Heart right ventricle (tissue), 16 donors: ENCODE measurements at places on chromosomes 12 and 14. TPM values are rescaled to one million over a fixed set of nuclear protein-coding genes. Genes with fewer than 3 reads are reported as not detected.

DNA sequence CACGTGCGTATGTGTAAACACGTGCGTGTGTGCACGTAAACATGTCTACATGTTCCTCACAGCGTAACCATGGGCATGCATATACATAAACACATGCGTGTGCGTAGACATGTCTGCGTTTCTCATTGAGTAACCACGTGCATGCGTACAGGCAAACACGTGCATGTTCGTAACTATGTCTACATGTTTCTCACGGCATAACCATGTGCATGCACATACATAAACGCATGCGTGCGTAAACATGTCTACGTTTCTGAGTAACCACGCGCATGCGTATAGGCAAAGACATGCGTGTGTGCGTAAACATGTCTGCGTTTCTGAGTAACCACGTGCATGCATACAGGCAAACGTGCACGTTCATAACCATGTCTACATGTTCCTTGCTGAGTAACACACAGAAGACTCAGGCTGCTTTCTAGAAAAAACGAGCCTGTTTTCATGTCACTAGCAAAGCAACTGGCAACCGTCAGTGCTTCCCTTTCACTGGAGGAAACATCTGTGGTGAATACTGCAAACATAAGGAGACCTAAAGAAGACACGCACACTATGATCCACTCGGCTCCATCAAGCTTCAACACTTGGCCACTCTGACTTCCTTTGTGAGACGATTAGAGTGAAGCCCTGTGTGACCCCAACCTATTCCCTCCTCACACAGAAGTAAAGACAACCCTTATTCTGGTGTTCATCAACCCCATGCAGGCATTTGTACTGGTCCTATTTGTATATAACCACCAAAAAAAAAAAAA lies 28.8 kb downstream of the POLE start:
- H3K27ac ChIP-seq = no peak overlapping the region
- H3K4me3 ChIP-seq = no peak overlapping the region
- peaks cover 98% of the 10 kb centered on the region for H3K36me3 ChIP-seq

The SOAT2 gene
- total RNA-seq = not detected

DNA sequence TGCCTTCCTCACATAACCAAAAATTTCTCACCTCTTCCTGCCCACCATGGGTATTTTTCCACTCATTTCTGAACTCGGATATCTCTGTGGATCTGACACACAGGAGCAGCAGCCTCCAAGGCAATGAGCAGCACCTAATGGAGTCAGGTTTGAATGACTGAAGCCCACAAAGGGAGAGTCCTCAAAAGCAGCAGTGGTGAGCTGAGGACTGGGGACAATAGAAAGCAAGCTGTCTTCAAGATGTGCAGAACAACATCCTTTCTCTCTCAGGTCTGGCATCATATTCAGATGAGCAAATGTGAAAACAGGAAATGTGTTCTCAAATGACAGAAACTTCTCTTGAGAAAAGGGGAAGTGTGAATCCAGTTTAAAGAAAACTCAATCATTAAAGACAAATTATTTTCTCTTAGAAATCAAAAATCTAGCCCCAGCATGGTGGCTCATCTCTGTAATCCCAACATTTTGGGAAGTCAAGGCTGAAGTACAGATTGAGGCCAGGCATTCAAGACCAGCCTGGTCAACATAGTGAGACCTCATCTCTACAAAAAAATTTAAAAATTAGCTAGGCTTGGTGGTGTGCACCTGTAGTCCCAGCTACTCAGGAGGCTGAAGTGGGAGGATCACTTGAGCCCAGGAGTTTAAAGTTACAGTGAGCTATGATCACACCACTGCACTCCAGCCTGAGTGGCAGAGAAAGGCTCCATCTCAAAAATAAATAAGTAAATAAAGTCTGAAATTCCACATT lies 54.2 kb downstream of the C12orf42 start:
- H3K4me1 ChIP-seq = no peaks in the 10 kb centered on the region
- no peak overlapping the region for H3K27ac ChIP-seq
- no peak overlapping the region for H3K4me3 ChIP-seq
- no peaks in the 10 kb centered on the region for H3K36me3 ChIP-seq
- H3K27me3 ChIP-seq = no peaks in the 10 kb centered on the region
- no peak for DNase-seq

DNA sequence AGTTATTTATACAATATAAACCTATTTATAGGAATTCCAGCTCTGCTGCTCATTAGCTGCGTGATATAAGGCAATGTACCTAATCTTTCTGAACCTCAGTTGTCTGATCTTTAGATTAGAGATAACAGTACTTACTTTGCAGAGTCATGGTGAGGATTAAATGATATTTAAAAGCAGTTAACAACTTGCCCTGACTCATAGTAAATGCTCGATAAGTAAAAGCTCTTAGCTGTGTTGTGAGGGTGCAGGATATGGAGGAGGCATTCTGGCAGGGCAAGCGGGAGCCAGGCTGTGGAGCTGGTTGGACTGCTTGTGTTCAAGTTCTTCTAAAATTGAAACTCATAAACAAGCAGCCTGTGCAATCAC lies 140.0 kb upstream of the PRICKLE1 start:
- no peak overlapping the region for H3K4me3 ChIP-seq
- no peaks in the 10 kb centered on the region for H3K27me3 ChIP-seq
- no peak overlapping the region for H3K27ac ChIP-seq
- DNase-seq = no peak
- no peaks in the 10 kb centered on the region for H3K36me3 ChIP-seq

DNA sequence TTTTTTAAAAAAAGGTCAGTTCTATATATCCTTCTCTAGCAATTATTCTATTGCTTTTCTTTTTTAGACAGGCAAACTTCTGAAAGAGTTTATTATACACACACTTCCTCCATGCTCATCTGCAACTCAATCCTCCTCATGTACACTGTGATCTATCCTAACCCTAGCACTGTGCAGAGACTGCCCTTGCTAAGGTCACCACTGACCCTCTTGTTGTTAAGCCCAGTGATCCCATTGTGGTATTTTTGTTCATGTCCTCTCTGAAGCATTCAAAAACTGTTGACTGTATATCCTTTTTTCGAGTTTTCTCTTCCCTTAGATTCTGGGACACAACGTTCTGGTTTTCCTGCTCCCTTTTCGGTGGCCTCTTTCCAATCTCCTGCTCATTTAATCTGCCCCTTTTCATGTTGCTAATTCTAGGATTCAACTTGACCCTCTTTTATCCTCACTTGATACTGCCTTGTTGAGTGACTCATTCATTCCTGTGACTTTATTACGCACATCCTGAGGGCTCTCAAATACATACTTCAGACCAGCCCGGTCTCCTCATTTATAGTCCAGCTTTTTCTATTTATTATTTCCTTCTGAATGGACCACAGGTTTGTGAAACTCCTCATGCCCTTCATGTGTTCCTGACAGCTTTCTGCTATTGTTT lies 53.9 kb upstream of the PTPRB start:
- peak overlapping the region; percentile 52 for H3K27ac ChIP-seq
- no peak overlapping the region for H3K4me3 ChIP-seq
- H3K36me3 ChIP-seq = no peaks in the 10 kb centered on the region
- no peak for DNase-seq

DNA sequence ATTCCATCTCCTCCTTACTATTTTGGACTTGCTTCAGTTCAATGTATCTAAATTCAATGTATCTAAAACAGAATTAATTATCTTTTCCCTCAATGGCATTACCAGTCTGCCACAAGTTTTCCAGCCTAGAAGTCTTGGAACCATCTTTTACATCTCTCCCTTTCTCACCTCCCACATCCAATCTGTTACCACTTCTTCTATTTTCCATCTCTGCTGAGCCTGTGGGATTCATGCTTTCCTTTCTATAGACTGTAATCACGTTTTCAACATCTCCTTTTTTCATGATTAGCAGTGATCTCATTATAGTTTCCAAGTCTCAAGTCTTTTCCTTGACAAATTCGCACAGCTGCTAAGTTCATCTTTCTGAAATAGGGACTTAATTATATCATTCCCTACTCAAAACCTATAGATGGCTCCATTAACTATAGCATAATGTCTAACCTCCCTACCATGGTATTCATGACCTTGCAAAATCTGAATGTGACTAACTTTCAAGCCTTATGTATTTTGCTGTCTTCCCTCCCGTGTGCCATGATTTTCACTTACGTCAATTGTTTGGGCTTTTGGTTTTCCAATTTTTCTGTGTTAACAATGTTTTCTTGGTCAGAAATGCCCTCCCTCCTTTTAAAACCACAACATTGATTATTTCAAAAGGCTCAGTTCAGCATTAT lies 20.5 kb upstream of the PTPRB start:
- H3K27ac ChIP-seq = no peak overlapping the region
- no peaks in the 10 kb centered on the region for H3K36me3 ChIP-seq
- H3K4me1 ChIP-seq = peaks cover 3% of the 10 kb centered on the region
- no peak overlapping the region for H3K4me3 ChIP-seq

GRCh38 chr14:68199554-68200151 lies 380.1 kb downstream of the RAD51B start:
- H3K27ac ChIP-seq = peak overlapping the region; percentile 75
- peak; percentile 16 for DNase-seq

The RIMKLB gene
- total RNA-seq = 12.1 TPM

- DNase-seq = no peak
- no peak overlapping the region for H3K4me3 ChIP-seq
- no peaks in the 10 kb centered on the region for H3K27me3 ChIP-seq
These were observed 152.7 kb downstream of the SRGAP1 start for GRCh38 chr12:63997198-63997597.

DNA sequence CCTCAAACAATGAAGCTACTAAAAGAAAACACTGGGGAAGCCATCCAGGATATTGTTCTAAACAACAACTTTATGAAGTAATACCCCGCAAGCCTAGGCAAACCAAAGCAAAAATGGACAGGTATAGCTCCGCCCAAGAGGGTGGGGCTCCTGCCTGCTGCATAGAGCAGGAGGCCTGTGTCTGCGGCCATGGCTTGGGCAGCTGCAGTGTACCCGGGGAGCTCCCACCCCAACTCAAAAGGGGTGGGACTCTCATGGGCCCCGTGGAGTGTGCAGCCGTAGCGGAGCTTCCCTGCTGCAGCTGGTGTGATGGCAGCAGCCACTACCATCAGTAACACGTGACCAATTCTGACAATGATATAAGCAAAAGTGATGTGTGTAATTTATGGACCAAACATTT lies 264.2 kb upstream of the KITLG start:
- no peak overlapping the region for H3K4me3 ChIP-seq
- no peaks in the 10 kb centered on the region for H3K36me3 ChIP-seq
- no peak for DNase-seq
- no peaks in the 10 kb centered on the region for H3K27me3 ChIP-seq
- H3K27ac ChIP-seq = no peak overlapping the region

- H3K27me3 ChIP-seq = no peaks in the 10 kb centered on the region
- H3K4me3 ChIP-seq = no peak overlapping the region
- no peak for DNase-seq
- H3K27ac ChIP-seq = peak overlapping the region; percentile 80
These were observed 204.4 kb upstream of the NUDT4 start for GRCh38 chr12:93173178-93173957.

GRCh38 chr12:76014007-76014406 lies 17.6 kb downstream of the PHLDA1 start:
- no peaks in the 10 kb centered on the region for H3K27me3 ChIP-seq
- DNase-seq = no peak
- no peaks in the 10 kb centered on the region for H3K36me3 ChIP-seq
- H3K4me3 ChIP-seq = no peak overlapping the region
- H3K4me1 ChIP-seq = peaks cover 11% of the 10 kb centered on the region

- no peak overlapping the region for H3K27ac ChIP-seq
- no peak for DNase-seq
- H3K4me1 ChIP-seq = peaks cover under 1% of the 10 kb centered on the region
- no peaks in the 10 kb centered on the region for H3K27me3 ChIP-seq
These were observed 82.4 kb downstream of the SCAF11 start for GRCh38 chr12:45907955-45908354.

- H3K27me3 ChIP-seq = peaks cover under 1% of the 10 kb centered on the region
- H3K36me3 ChIP-seq = no peaks in the 10 kb centered on the region
- no peak overlapping the region for H3K27ac ChIP-seq
- no peak overlapping the region for H3K4me3 ChIP-seq
- no peaks in the 10 kb centered on the region for H3K4me1 ChIP-seq
These were observed 75.1 kb downstream of the GLT1D1 start for GRCh38 chr12:128928361-128928760.

DNA sequence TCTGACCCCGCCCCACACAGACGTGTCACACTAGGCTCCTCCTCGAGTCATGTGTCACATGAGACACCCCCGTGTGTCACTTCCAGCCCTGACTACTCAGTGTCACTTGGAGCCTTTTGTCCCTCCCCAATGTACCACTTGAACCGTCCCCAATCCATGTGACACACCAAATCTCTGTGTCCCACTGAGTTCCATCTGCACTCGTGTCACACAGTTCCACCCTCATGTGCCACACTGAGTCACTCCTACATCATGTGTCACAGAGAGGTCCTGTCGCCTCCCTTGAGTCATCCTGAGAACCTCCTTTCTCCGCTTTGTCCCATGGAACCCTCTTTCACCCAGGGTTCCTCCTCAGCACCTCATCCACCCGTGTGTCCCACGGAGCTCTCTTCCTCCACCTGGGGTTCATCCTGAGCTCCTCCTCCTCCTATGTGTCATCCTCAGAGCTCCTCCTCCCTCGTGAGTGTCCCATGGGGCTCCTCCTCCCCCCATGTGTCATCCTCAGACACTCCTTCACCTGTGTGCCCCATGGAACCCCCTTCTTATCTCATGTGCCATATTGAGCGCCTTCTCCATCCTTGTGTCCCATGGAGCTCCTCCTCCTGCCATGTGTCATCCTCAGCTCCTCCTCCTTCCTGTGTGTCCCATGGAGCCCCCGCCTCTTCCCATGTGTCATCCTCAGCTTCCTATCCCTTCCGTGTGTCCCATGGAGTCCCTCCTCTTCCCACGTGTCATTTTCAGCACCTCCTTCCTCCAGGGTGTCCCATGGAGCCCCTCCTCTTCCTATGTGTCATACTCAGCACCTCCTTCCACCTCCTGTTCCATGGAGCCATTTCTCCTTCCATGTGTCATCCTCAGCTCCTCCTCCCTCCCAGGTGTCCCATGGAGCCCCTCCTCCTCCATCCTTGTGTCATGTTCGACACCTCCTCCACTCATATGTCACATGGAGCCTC lies 32.0 kb downstream of the RTL1 start:
- H3K4me3 ChIP-seq = no peak overlapping the region
- no peaks in the 10 kb centered on the region for H3K4me1 ChIP-seq
- DNase-seq = no peak

DNA sequence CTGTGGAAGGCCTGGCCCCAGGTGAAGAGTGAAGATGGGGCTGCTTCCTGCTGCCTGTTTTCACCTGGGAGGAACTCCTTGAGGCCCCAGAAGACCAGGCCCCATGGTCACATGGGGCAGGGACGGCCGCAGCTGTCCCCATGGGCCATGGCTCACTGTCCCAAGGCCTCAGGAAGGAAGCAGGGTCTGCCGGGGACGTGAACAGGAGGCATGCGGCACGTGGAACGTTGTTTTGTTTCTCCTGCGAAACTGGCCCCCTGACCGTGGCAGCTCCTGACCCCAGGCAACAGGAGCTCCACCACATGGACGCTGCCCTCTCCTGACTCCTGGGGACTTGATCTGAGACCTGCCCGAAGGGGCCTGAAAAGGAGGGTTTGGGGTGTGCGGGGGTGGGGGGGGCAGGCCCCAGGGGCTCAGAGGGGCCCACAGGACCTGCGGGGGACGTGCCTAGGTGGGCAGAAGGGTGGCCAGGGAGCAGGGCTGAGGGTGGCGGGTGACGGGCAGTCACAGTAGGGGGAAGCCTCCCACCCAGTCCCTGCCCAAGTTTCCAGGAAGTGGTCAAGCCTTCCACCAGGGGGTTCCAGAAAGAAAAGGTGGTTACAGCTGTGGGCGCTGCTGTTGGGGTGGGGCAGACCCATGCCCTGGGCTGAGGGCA lies 41.4 kb downstream of the LRCOL1 start:
- no peaks in the 10 kb centered on the region for H3K27me3 ChIP-seq
- no peak for DNase-seq
- no peaks in the 10 kb centered on the region for H3K4me1 ChIP-seq
- H3K27ac ChIP-seq = no peak overlapping the region
- H3K4me3 ChIP-seq = no peak overlapping the region
